ENCODE measurements at places on chromosomes 13 and 19. TPM values are rescaled to one million over a fixed set of nuclear protein-coding genes. Genes with fewer than 3 reads are reported as not detected.

CRB3 gene
- 391 TPM for total RNA-seq

LILRB4 gene
- 47.1 TPM for total RNA-seq

OR1M1 gene
- not detected for total RNA-seq

ZNF529 gene
- total RNA-seq, result 2.6 TPM

CGB5 gene
- not detected for total RNA-seq

KASH5 gene
- total RNA-seq, result not detected

ZNF444 gene
- total RNA-seq, result 39.7 TPM

PSPN gene
- total RNA-seq, result 3.7 TPM

SIAH3 gene
- total RNA-seq, result not detected

SSC5D gene
- 18.7 TPM for total RNA-seq

CD209 gene
- total RNA-seq, result 9.4 TPM

SLC44A2 gene
- total RNA-seq, result 77.6 TPM

KCNJ14 gene
- total RNA-seq, result 0.41 TPM

JUNB gene
- 386 TPM for total RNA-seq

OSCAR gene
- 3.2 TPM for total RNA-seq

VSIG10L gene
- total RNA-seq, result 1.9 TPM

MAST1 gene
- 2.4 TPM for total RNA-seq

ZNF90 gene
- 5.7 TPM for total RNA-seq

RFPL4A gene
- not detected for total RNA-seq
